ENCODE measurements at places on chromosomes 2 and 18.

DNA sequence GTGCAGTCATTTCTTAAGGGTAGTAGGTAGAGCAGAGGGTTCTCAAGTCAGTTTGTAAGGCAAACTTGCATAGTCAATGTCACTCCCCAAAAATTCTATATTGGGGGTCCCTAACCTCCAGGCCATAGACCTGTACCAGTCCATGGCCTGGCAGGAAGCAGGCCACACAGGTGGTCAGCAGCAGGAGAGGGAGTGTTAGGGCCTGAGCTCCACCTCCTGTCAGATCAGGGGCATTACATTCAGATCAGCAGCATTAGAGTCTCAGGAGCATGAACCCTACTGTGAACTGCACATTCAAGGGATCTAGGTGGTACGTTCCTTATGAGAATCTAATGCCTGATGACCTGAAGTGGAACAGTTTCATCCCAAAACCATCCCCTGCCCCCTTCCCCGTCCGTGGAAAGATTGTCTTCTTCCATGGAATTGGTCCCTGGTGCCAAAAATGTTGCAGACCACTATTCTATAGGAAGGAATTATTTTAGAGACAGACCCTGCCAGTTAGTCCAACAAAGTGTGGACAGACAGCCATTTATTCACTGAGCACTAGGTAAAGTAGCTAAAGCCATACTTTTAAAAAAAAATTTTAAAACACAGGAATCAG, 6.7 kb downstream of the COA5 start:
- no peak for DNase-seq

- DNase-seq: no peak
Observed at GRCh38 chr2:5766056-5766455, 73.9 kb downstream of the SOX11 start.

- DNase-seq: no peak
Observed at GRCh38 chr2:20094955-20095354, 43.5 kb upstream of the LAPTM4A start.

DNA sequence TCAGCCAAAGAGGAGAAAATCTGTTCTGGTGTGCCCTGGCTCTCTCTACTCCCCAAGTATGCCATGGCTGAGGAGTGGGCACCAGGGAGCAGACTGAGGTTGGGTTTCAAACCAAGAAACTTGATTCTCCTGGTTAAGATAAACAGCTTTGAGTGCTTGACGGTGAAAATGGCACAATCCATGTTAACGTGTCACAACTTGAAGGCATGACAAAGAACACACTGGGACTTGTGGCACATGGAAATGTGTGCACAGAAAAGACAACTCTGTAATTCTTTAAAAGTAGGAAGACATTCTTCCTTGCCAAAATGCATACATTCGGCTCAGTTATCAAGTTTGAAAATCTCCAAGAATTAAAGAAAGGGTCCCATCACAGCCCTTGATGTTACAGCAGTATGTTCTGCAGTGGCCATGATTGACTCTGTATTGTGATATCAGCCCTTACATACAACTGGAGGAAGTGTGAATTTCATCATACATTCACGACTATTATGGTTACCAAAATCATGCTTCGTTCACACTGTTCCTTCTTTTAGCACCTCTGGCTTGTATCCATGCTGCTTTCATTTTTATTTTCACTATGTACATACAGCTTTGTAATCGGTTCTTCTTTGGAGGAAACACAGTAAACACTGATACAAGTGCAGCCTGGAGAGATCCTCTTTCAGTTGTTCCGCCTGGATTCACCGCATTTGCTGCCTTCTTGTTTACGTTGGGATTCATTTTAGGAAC, 15.6 kb upstream of the ACTG2 start:
- DNase-seq: no peak

DNA sequence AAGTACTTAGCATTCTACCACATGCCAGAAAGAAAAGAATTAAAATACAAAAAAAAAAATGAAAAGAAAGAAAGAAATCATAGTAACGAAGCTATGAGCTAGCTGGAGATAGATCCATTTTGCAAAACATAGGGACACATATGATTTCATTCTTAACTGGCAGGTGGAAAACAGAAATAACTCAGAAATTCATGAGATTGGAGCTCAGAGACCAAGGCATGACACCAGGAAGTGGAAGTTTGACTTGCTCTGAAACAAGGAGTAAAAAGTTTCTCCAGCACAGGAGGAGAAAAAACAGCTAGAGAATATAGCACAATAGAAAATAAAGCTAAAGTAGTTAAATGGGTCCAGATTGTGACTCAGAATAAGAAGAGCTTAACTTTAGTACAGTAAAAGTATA, 278.1 kb downstream of the ZEB2 start:
- no peak for DNase-seq

GRCh38 chr2:240565333-240566202, 2.7 kb upstream of the RNPEPL1 start:
- DNase-seq: peak; percentile 82

GRCh38 chr2:105600602-105600948, 144.1 kb upstream of the NCK2 start:
- DNase-seq: no peak

- no peak for DNase-seq
Observed at GRCh38 chr2:182870227-182870626, 3.8 kb upstream of the FRZB start.
